ENCODE measurements at places on chromosomes 7 and 10. TPM values are rescaled to one million over a fixed set of nuclear protein-coding genes. Genes with fewer than 3 reads are reported as not detected.

The PTF1A gene
- not detected for total RNA-seq

The TMEM176A gene
- total RNA-seq = 0.26 TPM

The MUC12 gene
- not detected for total RNA-seq

The HOXA4 gene
- 0.11 TPM for total RNA-seq

DNA sequence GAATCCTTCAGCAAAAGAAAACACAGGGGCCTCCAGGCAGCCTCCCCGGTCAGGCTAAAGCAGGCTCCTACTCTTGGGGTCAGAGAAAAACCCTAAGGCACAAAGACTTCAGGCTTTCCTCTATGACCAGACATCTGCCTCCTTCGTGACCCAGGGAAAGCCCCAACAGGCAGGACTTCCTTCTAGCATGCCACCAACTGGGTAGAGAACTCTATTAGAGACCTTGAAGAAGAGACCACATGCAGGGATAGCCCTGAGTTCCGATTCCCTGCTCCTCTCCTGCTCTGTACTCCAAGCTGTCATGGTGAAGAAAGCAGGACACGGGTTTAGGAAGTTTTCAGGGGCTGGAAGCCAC, 1.3 kb downstream of the TRPV6 start:
- no peaks in the 10 kb centered on the region for H3K27me3 ChIP-seq
- H3K36me3 ChIP-seq = no peaks in the 10 kb centered on the region
- H3K27ac ChIP-seq = no peak overlapping the region
- no peak for DNase-seq
- no peaks in the 10 kb centered on the region for H3K4me1 ChIP-seq
- no peak overlapping the region for H3K4me3 ChIP-seq

DNA sequence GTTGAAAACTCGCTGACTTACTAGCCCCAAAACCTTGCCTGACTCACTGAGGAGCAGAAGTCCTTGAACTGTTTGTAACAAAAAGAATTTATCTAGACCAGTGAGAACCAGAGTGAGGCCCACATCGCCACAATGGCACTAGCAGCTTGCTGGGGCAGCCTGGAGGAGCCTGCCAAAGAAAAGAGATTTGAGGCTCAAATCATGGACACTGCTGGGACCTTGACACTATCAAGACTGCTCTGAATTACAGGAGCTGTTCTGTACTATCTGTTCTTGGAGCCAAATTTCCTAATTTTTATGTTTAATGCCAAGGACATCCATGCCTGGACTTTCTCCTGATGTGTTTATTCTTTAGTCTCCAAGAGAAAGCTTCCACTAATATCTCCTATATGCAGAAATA, 82.0 kb upstream of the JCAD start:
- H3K4me3 ChIP-seq = no peak overlapping the region
- no peaks in the 10 kb centered on the region for H3K27me3 ChIP-seq
- H3K36me3 ChIP-seq = no peaks in the 10 kb centered on the region
- H3K4me1 ChIP-seq = no peaks in the 10 kb centered on the region
- no peak overlapping the region for H3K27ac ChIP-seq
- no peak for DNase-seq

GRCh38 chr10:95408983-95409873, 118.4 kb upstream of the PDLIM1 start:
- H3K4me1 ChIP-seq = no peaks in the 10 kb centered on the region
- no peak overlapping the region for H3K4me3 ChIP-seq
- no peak overlapping the region for H3K27ac ChIP-seq
- no peaks in the 10 kb centered on the region for H3K27me3 ChIP-seq

GRCh38 chr7:46853451-46853850, 728.5 kb downstream of the TNS3 start:
- H3K4me1 ChIP-seq = no peaks in the 10 kb centered on the region
- H3K4me3 ChIP-seq = no peak overlapping the region
- no peaks in the 10 kb centered on the region for H3K36me3 ChIP-seq
- H3K27me3 ChIP-seq = no peaks in the 10 kb centered on the region
- H3K27ac ChIP-seq = no peak overlapping the region

GRCh38 chr7:48497521-48497920, 326.3 kb downstream of the ABCA13 start:
- no peak overlapping the region for H3K4me3 ChIP-seq
- H3K27ac ChIP-seq = no peak overlapping the region
- no peaks in the 10 kb centered on the region for H3K36me3 ChIP-seq
- DNase-seq = no peak
- no peaks in the 10 kb centered on the region for H3K4me1 ChIP-seq

DNA sequence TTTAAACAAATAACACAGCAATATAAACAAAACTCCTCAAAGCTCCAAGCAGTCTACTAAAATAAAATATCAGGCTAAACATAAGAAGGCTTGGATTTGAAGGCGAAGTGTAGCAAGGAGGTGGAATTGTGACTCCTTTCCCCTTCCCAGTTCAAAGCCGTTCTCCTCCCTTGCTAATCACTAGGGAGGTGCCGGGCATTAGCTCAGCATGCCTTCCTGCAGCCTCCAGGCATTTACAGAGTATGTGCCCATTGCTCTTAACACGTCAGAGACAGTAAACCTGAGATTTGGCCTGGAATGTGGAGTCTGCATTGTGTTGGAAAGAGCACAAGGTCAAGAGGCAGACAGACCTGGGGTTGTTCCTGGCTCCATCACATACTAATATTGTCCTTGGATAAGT, 15.6 kb downstream of the CNNM1 start:
- H3K27ac ChIP-seq = no peak overlapping the region
- H3K4me1 ChIP-seq = no peaks in the 10 kb centered on the region
- H3K36me3 ChIP-seq = no peaks in the 10 kb centered on the region
- H3K27me3 ChIP-seq = no peaks in the 10 kb centered on the region
- no peak for DNase-seq

DNA sequence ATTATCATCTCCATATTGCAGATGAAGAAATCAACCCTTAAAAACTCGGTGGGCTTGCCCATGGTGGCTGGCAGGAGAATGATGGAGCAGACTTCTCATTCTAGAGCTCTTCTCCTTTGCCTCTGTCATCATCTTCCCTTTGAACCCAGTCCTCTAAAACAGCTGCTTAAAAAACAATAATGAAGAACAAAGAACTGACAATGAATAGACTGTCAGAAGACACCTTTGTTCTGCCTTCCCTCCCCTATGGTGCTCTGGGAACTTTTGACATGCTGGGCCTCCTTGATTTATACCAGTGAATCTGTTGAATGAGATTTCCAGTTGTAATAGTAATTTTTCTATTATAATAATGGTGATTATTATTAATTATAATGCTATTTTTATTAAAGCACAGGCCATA, 103.0 kb downstream of the SORCS3 start:
- no peak overlapping the region for H3K4me3 ChIP-seq
- no peaks in the 10 kb centered on the region for H3K27me3 ChIP-seq
- H3K36me3 ChIP-seq = no peaks in the 10 kb centered on the region
- H3K27ac ChIP-seq = no peak overlapping the region
- no peaks in the 10 kb centered on the region for H3K4me1 ChIP-seq

GRCh38 chr7:49483142-49483541, 290.3 kb upstream of the VWC2 start:
- DNase-seq = no peak
- H3K36me3 ChIP-seq = no peaks in the 10 kb centered on the region
- H3K4me3 ChIP-seq = no peak overlapping the region
- H3K27ac ChIP-seq = no peak overlapping the region

DNA sequence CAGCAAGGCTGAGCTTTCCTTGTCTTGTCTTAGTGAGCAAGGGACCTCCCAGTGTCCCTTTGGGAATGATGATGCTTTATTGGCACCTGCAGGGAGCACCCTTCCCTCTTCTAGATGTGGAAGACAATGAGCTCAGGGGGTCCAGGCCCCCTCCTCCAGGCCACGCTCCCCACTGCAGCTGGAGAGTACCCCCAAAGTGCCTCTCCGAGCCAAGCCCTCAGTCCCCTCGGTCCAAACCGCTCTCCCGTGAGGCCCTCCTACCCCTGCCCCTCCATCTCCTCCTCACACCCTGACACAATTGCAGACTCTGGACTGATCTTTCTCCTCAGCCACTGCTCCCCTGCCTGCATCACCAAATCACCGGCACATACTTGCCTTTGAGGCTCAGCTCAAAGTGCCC, 16.7 kb downstream of the RBP3 start:
- H3K4me3 ChIP-seq = no peak overlapping the region
- no peaks in the 10 kb centered on the region for H3K36me3 ChIP-seq
- no peak for DNase-seq
- H3K4me1 ChIP-seq = no peaks in the 10 kb centered on the region
- H3K27ac ChIP-seq = no peak overlapping the region

- H3K27me3 ChIP-seq = no peaks in the 10 kb centered on the region
- no peaks in the 10 kb centered on the region for H3K4me1 ChIP-seq
- no peak overlapping the region for H3K4me3 ChIP-seq
- no peaks in the 10 kb centered on the region for H3K36me3 ChIP-seq
- DNase-seq = no peak
- no peak overlapping the region for H3K27ac ChIP-seq
These were observed 151.6 kb downstream of the MALRD1 start for GRCh38 chr10:19200211-19200610.

DNA sequence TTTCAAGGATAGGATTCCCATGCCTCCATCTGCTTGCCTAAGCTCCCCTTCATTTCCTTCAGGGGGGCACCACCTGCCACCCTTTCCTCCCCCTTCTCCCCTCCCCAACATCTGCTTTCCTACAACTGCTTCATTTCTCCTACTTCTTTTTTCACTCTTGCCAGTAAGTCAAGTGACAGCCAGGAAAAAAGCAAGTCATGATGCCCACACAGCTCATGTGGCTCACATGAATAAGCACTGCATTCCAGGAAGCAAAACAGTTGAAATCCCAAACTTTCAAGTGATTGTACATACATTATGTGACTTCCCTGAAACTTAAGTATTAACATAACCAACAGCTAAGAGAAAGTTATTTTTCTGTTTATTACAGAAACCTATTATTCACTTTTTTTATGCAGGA, 78.6 kb downstream of the TNS3 start:
- H3K27ac ChIP-seq = no peak overlapping the region
- no peak for DNase-seq
- H3K36me3 ChIP-seq = no peaks in the 10 kb centered on the region
- no peak overlapping the region for H3K4me3 ChIP-seq
